ENCODE measurements at places on chromosomes 7 and 10.

- no peak for DNase-seq
Measured at GRCh38 chr10:113130014-113130641, 180.1 kb downstream of the TCF7L2 start.

- DNase-seq = no peak
Measured at GRCh38 chr7:140016540-140016939, 46.2 kb downstream of the PARP12 start.

GRCh38 chr7:34155220-34155908 is 250.0 kb downstream of the BMPER start:
- DNase-seq = no peak

DNA sequence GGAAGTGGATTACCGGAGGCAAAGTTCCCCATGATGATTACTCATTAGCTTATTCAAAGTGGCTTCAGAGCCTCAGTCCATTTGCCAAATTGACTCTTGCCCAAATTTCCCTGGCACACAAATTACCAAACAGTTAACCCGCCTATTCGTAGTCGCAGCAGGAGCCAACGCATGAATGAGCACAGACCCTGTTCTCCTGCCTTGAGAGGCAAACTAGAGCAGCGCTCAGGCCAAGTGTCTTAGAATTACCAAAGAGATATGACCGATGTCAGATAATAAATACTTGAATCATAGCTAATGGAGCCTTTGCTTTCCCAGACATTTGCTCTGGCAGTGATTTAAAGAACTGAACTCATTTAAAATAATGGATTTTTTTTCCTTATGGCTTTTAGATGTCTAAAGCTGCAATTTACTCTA is 64.9 kb downstream of the CTTNBP2 start:
- DNase-seq = no peak

GRCh38 chr10:6045878-6046772 is 16.0 kb downstream of the IL2RA start:
- DNase-seq = no peak

GRCh38 chr10:51649064-51649463 is 50.3 kb downstream of the CSTF2T start:
- DNase-seq = no peak

DNA sequence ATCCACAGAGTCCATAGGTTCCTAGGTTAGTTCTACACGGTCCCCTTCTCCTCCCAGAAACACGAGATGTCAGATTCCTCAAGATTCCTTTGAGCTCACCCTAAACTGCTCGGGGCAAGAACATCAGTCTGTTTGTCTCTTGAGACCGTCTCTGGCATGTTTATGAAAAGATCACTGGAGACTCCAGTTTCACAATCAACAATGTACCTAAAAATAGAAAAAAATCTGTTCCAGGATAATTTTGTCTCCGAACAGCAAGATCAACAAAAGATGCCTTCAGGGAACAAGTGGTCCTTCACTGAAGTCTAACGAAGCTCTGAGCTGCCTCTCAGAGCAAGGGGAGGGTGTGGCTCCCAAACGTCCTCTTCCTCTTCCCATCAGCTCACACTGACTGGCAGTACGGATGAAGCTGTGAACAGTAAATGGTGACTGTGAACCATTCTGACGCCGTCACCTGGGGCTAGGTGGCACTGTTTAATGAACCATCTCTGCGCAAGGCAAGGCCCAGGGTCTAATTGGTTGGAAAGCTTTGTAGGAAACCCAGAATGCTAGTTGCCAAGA is 156.2 kb upstream of the LYZL1 start:
- no peak for DNase-seq

- DNase-seq = no peak
Measured at GRCh38 chr10:132524443-132525285, 12.9 kb upstream of the INPP5A start.

GRCh38 chr7:88040694-88041093 is 106.6 kb downstream of the ADAM22 start:
- no peak for DNase-seq

DNA sequence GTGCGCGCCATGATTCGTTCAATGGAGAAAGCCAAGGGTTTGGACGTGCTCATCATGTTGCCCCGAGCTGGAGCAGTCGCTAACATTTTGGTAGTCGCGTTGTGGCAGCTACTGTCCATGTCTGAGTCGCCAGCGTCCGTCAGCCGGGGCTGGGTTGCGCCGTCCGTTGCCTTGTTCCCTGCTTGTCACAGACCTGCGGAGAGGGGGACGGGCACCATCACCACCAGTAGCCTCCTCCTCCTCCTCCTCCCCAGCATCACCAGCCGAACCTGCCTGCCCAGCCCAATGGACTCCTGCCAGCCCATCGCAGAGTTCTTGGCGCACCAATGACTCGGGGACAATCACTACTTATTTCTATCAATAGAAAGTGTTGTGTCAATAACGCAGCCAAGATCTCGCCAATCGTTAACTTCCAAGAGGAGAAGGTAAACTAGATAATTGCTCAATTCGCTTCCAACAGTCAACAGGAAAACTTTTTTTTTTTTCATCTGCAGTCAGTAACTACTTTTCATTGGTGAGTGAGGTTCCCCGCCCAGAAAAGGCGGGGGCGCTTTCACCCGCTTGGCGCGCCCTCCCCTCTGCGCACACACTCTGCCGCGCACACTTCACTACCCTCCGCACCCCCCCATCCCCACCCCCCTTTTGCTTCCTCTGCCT is at the start of gene FEZF1:
Gene FEZF1 (minus strand): TSS at position 432 of the 657 bp plus-strand sequence. CDS start 313 bp downstream, at position 119.
- DNase-seq = no peak

- DNase-seq = no peak
Measured at GRCh38 chr7:77877791-77878190, 79.2 kb downstream of the PHTF2 start.

DNA sequence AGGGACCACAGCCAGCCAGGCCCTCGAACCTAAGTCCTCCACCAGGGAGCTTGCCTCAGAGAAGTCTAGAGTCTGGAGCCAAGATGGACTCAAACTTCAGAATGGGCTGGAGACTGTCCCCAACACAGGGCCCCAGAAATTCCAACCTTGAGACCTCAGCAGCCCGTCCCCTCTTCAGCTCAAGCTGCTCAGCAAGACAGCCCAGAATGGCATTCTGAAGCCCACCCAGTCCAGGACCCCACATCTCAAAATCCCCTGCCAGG is 15.9 kb downstream of the KCNH2 start:
- no peak for DNase-seq

GRCh38 chr7:79403879-79404278 is 49.6 kb downstream of the MAGI2 start:
- no peak for DNase-seq

DNA sequence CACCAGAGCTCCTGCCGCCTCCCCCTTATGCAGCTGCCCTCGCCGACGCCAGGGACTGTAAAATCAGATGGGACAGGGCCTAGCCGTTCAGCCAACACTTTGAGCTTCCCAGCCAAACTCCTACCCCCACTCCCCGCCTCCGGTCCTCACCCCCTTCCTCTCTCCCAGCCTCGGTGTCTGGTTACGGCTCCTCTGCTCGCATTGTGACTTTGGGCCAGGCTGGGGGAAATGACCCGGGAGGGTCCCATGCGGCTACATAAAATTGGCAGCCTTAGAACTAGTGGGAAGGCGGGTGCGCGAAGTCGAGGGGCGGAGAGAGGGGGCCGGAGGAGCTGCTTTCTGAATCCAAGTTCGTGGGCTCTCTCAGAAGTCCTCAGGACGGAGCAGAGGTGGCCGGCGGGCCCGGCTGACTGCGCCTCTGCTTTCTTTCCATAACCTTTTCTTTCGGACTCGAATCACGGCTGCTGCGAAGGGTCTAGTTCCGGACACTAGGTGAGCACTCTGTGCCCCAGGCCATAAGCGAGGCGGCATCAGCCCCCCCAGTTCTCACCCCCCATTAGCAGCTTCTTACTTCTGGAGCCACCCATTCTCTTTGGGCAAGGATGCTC is at the start of gene KAZALD1:
Gene KAZALD1 (plus strand): TSS at position 366 of the 608 bp plus-strand sequence. CDS start 604 bp downstream, outside the sequence.
- DNase-seq = no peak

DNA sequence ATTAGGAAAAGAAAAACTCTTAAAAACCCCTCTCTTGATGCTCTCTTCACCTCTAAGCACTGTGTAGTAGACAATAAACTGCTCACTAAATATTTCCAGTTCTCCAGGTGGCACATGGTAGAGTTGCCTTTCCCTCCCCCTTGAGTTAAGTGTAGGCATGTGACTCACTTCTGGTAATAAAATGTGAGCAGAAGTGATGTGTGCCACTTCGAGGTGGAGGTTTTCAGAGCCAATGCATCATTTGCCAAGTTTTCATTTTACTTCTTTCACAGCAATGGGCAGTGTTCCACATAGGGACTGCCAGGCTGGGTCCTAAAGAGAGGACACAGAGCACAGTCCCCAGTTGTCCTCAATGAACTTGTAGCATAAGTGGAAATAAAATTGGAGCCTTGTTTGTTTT is 131.6 kb upstream of the NPY start:
- no peak for DNase-seq

- no peak for DNase-seq
Measured at GRCh38 chr7:112052993-112053736, 153.0 kb downstream of the DOCK4 start.

- no peak for DNase-seq
Measured at GRCh38 chr10:61438141-61438988, 14.8 kb downstream of the TMEM26 start.

GRCh38 chr10:113619401-113619800 is 44.4 kb downstream of the NRAP start:
- no peak for DNase-seq

DNA sequence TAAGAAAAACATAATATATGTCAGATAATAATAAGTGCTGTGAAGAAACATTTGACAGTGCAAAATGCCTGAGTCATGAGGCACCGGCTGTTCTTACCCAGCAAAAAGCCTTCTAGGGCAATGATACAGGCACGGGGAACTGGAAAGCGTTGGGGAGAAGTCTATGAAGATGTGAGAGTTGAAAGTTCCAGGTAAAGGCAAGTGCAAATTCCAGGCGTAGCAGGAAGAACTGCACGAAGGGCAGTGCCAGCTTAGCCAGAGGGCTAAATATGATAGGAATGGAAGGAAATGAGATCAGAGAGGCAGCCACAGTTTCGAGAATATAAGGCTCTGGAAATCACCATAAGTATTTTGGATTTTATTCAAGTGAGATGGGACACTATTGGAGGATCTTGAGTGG is 87.0 kb downstream of the IPMK start:
- DNase-seq = no peak

- DNase-seq = no peak
Measured at GRCh38 chr10:33198610-33199009, 135.9 kb downstream of the NRP1 start.

DNA sequence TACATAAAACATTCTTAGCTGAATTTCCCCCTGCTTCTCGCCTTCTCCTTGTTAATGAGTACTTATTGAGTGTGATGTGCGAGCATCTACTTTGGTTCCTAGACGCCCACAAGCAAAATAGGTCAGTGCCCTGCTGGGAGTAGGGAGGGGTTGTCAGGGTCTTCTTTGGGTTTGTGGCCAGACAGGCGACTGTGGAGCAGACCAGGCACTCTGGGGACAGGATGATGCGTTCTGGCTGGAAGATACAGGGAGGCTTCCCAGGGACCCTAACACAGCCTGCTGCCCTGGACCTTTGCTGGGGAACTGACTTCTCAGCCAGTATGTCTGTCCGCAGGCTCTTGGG is 227.2 kb downstream of the CUX1 start:
- no peak for DNase-seq

GRCh38 chr7:139505563-139505962 is 17.9 kb upstream of the CLEC2L start:
- no peak for DNase-seq

GRCh38 chr10:34906067-34906965 is 91.2 kb upstream of the PARD3 start:
- no peak for DNase-seq

- no peak for DNase-seq
Measured at GRCh38 chr7:117051808-117052207, 98.5 kb downstream of the ST7 start.

- DNase-seq = no peak
Measured at GRCh38 chr7:129773871-129774270, 162.4 kb downstream of the NRF1 start.

- no peak for DNase-seq
Measured at GRCh38 chr7:21566094-21566493, 23.3 kb downstream of the DNAH11 start.

DNA sequence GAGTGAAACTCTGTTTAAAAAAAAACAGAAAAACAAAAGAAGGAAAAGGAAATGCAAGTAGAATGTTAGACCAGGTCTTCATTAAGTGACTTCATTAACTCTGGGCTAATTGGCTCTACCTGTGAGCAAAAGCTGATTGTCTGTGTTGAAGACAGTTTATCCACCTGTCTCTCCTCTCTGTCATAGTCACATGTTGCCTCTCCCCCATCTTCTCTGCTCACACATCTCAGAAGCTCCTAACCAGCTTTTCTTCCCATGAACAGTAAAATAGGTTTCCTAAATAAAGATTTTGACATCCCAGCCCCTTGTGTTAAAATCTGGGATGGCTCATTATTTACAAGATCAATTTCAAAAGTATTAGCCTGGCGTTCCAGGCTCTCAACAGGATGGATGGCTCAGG is 222.7 kb downstream of the CACNB2 start:
- no peak for DNase-seq

- no peak for DNase-seq
Measured at GRCh38 chr10:131871673-131872005, 29.2 kb upstream of the PPP2R2D start.

GRCh38 chr7:112485766-112486165 is 5.0 kb downstream of the LSMEM1 start:
- DNase-seq = no peak

DNA sequence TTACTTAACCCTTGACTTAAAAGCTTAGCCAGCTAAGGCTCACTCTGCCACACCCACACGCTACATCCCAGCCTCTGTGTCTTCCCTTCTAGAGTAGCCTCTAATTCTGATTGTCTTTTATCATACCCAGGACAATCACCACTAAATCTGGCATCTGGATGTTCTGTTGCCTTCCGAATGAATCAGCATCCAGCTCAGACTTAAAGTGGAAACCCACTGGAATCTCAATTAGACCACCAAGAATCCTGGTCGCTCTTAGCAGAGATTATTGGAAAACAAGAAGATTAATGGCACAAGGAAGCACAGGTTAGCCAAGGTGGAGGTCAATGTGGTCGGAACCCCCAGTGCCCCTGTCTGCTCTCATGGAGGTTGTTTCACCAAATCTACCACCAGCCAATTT is 404.2 kb upstream of the FOXK1 start:
- no peak for DNase-seq

DNA sequence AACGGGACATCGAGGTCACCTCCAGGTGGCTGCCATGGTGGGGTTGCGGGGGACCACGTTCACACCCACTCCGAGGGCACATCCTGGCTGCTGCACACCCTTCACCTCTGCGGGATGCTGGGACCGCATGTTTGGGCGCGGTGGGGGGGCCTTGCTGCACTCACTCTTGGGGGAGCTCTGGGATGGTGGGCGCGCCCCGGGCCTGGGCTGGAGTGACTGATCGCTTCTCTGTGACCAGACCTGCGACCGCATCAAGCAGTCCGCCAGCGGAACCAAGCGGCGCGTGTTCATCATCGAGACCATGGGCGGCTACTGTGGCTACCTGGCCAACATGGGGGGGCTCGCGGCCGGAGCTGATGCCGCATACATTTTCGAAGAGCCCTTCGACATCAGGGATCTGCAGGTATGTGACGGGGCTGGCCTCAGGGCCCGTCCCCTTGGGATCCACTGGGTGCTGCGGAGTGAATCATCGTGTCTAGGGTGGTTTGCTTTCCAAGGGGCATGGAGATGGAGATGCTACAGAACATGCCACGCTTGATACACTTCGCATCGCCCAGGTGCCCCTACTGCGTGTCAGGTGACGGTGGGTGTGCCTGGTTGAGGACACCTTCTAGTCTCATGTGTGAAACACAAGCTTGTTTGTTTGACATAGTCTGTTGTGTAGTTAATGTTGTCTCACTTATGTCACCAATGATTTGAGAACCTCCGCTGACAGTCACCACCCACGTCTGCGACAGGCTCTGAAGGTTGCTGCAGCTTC is 42.8 kb downstream of the PITRM1 start:
- no peak for DNase-seq

All from T-helper 17 cell (primary cell).